Pons (tissue), 1 donor: ENCODE measurements at places on chromosomes 4 and X.
A peak's percentile ranks its signal among the peaks of the same experiment; 100 is the strongest.

GRCh38 chrX:153342762-153343558, 9.0 kb downstream of the ZNF275 start:
- no peak for DNase-seq

GRCh38 chr4:93700571-93700970, 128.0 kb upstream of the ATOH1 start:
- no peak for DNase-seq

DNA sequence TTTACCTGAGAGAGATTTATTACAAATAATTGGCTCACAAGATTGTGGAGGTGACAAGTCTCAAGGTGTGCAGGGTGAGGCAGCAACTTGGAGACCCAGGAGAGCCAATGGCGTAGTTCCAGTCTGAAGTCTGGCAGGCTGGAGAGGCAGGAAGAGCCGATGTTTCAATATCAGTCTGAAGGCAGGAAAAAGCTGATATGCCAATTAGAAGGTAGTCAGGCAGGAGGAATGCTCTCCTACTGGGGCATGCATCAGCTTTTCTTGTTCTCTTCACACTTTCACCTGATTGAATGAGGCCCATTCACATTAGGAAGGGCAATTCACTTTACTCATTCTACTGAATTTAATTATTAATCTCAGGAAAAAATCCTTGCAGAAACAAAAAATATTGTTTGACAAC, 1351.7 kb upstream of the ADGRL3 start:
- DNase-seq: no peak

DNA sequence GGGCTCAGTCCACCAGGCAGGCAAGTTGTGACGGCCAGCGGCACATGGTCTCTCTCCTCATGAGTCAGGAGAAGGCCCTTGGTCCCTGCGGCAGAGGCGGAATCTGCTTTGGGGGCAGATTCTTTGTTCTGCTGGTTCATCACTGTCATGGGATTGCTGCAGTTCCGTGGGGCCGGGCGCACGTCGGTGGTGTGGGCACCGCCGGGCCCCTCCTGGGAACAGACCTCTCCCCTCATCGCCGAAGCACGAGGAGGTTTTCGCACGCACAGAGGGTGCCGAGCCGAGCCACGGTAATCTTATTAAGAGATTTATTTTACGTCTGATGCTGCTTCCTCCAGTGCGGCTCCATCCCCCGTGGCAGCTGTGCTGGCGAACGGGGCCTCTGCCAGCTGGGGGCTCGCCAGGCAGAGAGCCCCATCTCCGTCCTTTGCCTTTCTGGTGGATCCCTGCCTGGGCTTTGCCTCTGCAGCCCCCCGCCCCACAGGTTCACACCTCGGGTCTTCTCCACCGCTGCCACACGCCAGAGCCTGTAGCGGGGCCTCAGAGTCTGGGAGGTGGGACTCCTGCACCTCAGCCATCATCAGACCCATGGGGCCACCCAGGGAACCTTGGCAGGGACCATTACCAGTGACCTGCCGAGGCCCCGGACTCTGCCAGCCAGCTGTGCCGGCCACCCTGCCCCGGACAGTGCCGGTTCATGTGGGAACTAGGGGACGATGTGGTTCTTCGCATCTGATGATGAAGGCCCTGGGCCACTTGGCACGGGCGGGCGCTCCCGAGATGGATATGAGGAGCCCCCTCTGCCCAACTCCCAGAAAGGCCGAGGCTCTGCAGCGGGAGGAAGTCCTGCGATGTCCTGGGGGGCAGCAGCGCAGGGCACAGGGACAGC, 86.7 kb upstream of the NKX1-1 start:
- DNase-seq: no peak

DNA sequence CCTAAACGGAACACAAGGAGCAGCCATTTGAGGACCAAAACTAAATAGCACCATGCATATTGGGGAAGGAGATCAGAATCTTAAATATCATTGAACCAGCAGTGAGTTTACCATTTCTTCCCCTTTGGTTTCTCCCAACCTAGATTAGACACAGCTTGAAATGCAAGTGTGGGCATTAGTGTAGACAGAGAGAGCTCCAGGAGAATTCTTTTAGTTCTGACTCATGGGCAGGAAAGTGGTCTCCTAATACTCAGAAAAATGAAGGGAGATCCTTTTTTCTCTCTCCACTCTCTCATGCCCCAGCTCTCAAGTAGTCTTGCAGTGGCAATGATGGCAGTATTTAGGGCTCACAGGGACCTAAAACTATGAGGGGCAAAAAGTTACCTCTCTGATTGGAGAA, 567.9 kb downstream of the INPP4B start:
- DNase-seq: no peak

GRCh38 chr4:132332932-132333723, 816.0 kb upstream of the PCDH10 start:
- DNase-seq: no peak

GRCh38 chr4:163404580-163404979, 60.9 kb downstream of the NPY5R start:
- DNase-seq: no peak

- no peak for DNase-seq
Measured at GRCh38 chr4:102610476-102610875, 109.3 kb downstream of the NFKB1 start.

GRCh38 chr4:67393699-67394281, 151.5 kb downstream of the CENPC start:
- peak; percentile 57 for DNase-seq

DNA sequence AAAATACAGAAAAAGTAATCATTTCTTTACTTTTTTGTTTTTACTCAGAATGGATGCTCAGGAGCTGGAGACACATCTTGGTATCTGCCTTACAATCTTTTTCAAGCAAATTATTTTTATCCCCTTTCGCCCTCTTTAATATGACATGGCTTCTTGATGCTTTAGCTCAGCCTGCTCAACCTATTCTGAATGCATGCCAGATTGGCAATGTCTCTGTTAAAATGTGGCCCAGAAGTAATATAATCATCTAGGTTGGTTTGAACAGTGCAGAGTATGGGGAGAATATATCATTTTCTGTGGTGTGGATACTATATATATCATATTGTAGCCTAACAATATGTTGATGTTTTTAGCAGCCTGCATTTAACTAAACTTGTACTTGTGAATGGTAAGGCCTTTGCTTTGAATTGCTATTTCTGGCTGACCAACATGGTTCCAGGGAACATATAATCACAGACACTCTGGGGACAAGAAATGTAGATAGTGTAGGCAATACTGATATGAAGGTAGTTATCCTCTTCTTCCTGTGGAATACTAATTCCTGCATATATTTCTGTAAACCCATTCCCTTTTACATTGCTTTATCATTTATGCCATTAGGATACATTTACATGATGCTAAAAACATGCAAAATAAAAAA, 282.7 kb downstream of the PPP3CA start:
- DNase-seq: no peak

GRCh38 chrX:17030580-17031270, 84.3 kb downstream of the REPS2 start:
- DNase-seq: no peak

- DNase-seq: peak; percentile 8
Measured at GRCh38 chr4:13907255-13907751, 279.8 kb upstream of the BOD1L1 start.

GRCh38 chr4:64581422-64581821, 172.2 kb upstream of the TECRL start:
- DNase-seq: no peak

DNA sequence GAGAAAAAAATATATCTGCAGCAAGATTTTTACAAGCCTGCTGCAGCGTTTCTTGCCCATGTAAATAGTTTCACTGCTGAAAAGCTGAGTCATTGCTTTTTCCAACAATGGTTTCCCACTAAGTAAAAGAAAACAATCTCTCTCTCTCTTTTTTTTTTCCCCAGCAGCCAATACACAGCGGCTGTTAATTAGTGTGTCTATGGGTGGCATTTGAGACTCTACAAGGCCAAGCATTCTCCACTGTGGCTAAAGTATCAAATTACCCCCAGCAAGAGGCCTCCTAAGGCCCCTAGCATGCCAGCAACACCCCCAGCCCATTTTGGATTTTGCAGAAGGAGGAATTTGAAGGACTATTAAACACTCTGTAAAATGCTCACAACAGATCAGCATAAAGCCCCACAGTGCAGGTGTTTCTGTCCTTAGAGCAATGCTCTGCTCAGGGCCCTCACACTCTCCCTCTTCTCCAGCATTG, 837.4 kb downstream of the TRIML1 start:
- peak; percentile 66 for DNase-seq

DNA sequence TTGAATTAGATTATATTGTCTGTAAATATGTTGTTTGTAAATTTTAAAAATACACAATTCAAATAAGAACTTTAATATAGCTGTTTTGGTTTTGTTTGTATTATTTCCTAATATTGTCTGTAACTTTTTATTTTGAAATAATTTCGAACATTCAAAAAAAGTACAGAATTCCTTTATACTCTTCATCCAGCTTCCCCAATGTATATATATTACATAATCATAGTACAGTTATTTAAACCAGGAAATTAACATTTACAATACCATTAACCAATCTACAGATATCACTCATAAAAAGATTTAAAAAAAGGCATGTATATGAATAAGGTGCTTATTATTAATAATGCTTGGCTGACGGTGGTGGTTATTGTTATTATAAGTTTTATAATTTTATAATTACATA, 84.1 kb downstream of the LRBA start:
- no peak for DNase-seq

DNA sequence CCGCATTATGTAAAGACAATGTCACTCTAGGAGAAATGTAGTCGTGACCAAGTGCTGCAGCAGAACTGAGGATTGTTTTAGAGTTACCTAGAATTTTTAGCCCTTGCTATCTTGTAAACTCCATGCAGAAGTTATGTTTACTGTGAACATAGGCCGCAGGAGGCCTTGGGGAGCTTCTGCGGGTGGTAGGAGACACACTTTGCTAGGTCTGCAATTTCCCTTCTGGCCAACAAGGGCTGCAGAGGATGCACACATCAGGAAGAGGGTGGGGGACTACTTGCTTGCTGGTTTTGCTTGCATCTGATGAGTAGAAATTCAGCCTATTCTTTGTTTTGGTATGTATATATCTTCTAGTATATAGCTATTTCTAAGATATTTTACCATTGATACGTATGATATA, 23.1 kb downstream of the BANK1 start:
- DNase-seq: no peak

DNA sequence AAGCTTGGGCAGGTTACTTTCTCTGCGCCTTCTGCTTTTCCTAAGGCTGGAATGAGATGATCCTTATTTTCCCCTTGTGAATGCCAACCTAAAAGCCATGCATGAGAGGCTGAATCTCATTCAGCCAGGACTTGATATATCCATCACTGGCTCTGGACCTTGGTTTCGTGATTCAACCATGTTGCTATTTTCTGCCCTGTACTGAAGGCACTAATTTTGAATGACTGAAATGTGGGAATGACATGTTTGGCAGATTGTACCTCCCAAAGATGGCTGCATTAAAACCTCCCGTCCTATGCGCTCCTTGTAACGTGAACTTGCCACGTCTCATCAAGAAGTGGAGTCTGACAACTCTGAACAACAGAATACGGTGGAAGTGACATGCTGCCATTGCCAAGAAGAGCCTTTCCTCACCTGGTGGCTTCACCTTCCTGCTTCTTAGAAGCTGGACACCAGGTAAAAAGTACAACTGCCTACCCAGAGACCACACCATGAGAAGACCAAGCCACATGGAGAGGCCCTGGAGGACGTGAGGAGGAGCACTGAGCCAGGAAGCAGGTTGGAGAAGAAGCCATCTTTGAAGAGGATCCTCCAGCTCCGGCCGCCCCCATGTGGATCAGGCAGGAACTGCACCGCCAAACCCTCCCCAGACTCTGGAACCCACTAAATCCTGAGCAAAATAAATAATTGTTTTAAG, 174.5 kb downstream of the NSUN7 start:
- DNase-seq: no peak

DNA sequence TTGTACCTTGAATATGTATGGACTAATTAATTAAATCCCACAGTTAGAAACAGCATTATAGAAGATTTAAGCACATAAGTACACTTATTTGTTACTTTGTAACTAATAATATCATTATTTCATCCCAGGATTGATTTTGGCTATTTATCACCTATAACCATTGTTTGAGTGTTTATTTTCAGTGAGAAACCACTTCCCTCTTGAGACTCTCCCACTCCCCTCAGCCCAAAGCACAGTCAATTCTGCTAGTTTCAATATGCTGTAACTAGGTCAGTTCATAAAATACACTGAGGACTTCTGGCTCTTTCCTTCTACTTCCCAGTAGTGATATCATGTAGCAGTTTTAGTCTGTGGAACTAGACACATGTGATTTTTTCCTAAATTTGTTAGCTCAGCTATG, 16.3 kb downstream of the OFD1 start:
- DNase-seq: no peak

GRCh38 chr4:74447636-74448233, 2.8 kb downstream of the AREG start:
- no peak for DNase-seq

- no peak for DNase-seq
Measured at GRCh38 chrX:154063234-154063633, 34.3 kb downstream of the MECP2 start.

- DNase-seq: no peak
Measured at GRCh38 chr4:63921561-63921960, 487.7 kb downstream of the TECRL start.

DNA sequence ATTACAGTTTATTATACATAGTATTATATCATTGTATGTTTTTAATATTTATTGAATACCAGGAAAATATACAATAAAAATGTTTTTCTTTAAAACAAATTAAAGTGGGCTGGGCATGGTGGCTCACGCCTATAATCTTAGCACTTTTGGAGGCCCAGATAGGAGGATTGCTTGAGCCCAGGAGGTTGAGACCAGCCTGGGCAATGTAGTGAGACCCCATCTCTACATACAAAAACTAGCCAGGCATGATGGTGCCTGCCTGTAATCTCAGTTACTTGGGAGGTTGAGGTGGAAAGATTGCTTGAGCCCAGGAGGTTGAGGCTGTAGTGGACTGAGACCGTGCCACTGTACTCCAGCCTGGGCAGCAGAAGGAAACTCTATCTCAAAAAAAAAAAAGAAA, 38.3 kb upstream of the PDS5A start:
- DNase-seq: no peak

DNA sequence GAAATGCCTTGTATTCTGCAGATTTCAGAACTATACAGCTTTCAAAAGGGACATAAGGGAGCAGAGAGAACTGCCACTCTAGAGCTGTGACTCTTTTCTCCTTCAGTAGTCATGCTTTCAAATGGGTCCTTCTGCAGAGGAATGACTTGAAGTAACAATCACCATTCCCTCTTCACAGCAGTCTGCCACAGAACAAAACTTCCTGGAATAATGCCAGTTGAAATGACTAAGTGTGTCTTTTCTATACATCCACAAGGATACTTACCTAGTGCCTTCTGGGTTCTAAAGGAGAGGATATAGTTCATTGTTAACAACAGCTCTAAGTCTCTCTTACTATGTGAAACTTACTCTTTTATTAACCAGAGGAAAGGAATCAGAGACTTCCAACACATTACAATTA, 515.4 kb upstream of the ATOH1 start:
- peak; percentile 17 for DNase-seq
